PC-3 (cell line): ENCODE measurements at places on chromosomes 12 and 14. TPM values are rescaled to one million over a fixed set of nuclear protein-coding genes. Genes with fewer than 3 reads are reported as not detected.

DNA sequence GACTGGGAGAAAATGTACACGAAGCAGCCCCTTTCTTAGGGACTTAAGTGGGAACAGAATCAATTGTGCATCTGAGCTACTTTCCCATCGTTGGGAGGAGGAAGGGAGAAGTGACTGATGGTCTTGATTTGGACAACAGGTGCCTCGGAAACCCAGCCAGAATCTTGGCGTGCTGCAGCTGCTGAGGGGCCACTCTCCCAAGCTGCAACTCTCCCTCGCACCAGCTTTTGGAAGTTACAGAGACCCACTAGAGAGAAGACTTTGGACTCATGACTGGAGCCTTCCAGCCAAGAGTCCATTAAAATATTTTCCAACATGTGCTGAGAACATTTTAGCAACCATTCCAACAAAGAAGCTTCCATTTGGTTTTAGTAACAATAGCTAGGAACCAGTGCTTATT is 52.3 kb downstream of the GNS start:
- H3K27ac ChIP-seq: no peak overlapping the region
- no peak for DNase-seq
- H3K4me1 ChIP-seq: no peaks in the 10 kb centered on the region
- H3K36me3 ChIP-seq: no peaks in the 10 kb centered on the region

GRCh38 chr14:96663491-96664067 is 133.6 kb upstream of the VRK1 start:
- H3K27ac ChIP-seq: no peak overlapping the region
- no peaks in the 10 kb centered on the region for H3K36me3 ChIP-seq
- no peak overlapping the region for H3K4me3 ChIP-seq
- DNase-seq: no peak
- peaks cover 97% of the 10 kb centered on the region for H3K27me3 ChIP-seq
- no peaks in the 10 kb centered on the region for H3K4me1 ChIP-seq

DNA sequence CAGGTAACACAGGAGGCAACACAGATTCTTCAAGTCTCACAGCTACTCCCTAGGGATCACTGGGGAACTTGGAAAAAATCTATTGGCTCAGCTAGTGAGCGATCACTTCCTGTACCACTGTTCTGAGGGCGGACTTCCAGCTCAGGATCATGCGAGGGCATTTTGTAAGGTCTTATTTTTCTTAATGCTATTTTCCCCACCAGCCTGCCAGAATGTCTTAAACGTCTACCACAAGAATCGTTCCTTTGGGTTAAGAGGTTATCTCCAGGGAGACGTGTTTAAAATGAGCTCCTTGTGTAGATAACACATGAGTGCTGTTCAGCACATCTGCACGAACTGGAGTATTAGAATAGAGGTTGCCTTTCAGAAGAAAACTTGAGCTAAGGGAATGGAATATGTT is 162.6 kb downstream of the ETNK1 start:
- no peak overlapping the region for H3K27ac ChIP-seq
- H3K36me3 ChIP-seq: no peaks in the 10 kb centered on the region
- H3K27me3 ChIP-seq: peaks cover 7% of the 10 kb centered on the region; the same call in 1 of the 2 replicates

KLRB1 gene
- not detected in 2 replicates for total RNA-seq

KERA gene
- total RNA-seq: not detected in 2 replicates

- DNase-seq: no peak
- H3K4me3 ChIP-seq: no peak overlapping the region
- H3K36me3 ChIP-seq: no peaks in the 10 kb centered on the region
These were observed 59.1 kb upstream of the PCED1B start for GRCh38 chr12:47020211-47020821.

DNA sequence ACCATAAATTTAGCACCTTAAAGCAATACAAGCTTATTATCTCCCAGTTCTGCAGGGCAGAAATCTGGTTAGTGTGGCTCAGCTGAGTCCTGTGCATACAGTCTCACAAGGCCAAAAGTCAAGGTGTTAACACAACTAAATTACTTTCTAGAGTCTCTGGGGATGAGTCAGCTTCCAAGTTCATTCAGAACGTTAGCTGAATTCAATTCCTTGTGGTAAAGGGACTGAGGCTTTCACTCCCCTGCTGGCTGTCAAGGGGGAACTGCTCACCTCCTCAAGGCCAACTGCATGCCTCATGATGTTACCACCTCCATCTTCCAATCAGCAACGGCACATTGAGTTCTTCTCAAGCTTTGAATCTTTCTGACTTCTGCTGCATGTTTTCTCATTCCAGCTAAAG is 27.6 kb downstream of the EML5 start:
- no peaks in the 10 kb centered on the region for H3K27me3 ChIP-seq
- DNase-seq: no peak
- H3K4me1 ChIP-seq: no peaks in the 10 kb centered on the region
- H3K4me3 ChIP-seq: no peak overlapping the region

GRCh38 chr14:52313462-52313861 is 650 bp upstream of the PTGER2 start:
- peaks cover 10% of the 10 kb centered on the region for H3K4me1 ChIP-seq
- H3K27me3 ChIP-seq: no peaks in the 10 kb centered on the region
- H3K36me3 ChIP-seq: no peaks in the 10 kb centered on the region
- no peak overlapping the region for H3K27ac ChIP-seq

- no peak overlapping the region for H3K4me3 ChIP-seq
- peaks cover 3% of the 10 kb centered on the region; the same call in 1 of the 2 replicates for H3K27me3 ChIP-seq
- no peak for DNase-seq
These were observed 170.6 kb upstream of the GARIN6 start for GRCh38 chr12:99476956-99477355.

CEP128 gene
- 11.6 and 14.0 TPM in 2 replicates for total RNA-seq

CD9 gene
- 153 and 174 TPM in 2 replicates for total RNA-seq

DNA sequence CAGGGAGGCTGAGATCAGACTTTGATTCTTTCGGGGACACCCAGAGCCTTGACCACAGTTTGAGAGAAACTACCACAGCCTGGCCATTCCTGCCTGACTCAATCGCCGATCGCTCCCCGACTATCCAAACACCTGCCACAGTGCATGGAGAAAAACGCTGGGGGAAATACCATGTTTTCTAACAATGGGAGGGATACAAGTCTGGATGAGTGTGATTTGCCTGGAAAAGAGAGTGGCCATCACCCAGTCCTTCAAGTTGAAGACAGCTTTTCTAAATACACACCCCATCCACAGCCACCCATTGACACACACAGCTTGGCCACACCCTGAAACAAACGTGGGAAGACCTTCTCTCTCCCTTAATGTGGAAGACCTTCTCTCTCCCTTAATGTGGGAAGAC is 6.7 kb upstream of the VASH1 start:
- no peak for DNase-seq
- H3K36me3 ChIP-seq: no peaks in the 10 kb centered on the region
- H3K27ac ChIP-seq: no peak overlapping the region
- no peaks in the 10 kb centered on the region for H3K4me1 ChIP-seq

- H3K27me3 ChIP-seq: peaks cover 54% of the 10 kb centered on the region
- H3K27ac ChIP-seq: no peak overlapping the region
- DNase-seq: no peak
These were observed 76.4 kb downstream of the IFNG-AS1 start for GRCh38 chr12:68065687-68066086.

DNA sequence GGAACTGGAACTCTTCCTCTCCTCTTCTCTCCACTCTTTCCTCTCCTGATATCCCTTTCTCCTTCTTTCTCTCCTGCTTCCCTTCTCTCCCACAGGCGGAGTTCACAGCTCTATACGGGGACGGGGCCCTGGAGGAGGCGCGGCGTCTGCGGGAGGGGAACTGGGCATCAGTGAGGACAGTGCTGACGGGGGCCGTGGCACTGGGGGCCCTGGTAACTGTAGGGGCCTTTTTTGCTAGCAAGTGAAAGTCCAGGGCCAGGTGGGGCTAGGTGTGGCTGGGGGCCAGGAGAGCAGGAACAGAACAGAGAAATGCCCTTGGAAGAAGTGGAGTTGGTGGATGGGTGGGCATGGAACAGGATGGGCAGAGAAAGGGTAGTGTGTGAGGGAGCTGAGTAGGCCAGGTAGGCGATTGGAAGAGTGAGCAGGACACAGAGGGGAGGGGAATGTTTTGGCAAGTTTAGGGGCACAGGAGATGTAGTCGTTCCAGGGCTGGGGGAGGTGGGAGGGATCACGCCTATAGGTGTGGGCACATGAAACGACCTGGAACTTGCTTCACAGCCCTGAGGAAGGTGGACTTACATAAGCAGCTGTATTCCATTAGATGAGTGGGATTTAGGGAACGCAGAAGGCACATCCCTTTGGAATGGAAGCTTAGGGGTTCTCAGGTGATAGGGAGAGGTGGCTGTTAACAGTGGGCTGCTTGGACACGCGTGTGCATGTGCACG is 2.2 kb downstream of the BCL2L2 start:
- DNase-seq: no peak
- H3K36me3 ChIP-seq: peaks cover 10% of the 10 kb centered on the region; the same call in 1 of the 2 replicates
- H3K4me1 ChIP-seq: peaks cover 24% of the 10 kb centered on the region
- no peaks in the 10 kb centered on the region for H3K27me3 ChIP-seq

BCL11B gene
- total RNA-seq: 0.73 and 1.7 TPM in 2 replicates

GRCh38 chr12:13839365-13840336 is 141.8 kb downstream of the GRIN2B start:
- no peaks in the 10 kb centered on the region for H3K4me1 ChIP-seq
- DNase-seq: no peak
- H3K4me3 ChIP-seq: no peak overlapping the region
- H3K36me3 ChIP-seq: no peaks in the 10 kb centered on the region
- no peak overlapping the region for H3K27ac ChIP-seq

GRCh38 chr12:115953450-115953849 is 324.0 kb downstream of the MED13L start:
- no peak overlapping the region for H3K4me3 ChIP-seq
- no peak overlapping the region for H3K27ac ChIP-seq
- DNase-seq: no peak
